ENCODE measurements at places on chromosomes 1 and 21.

DNA sequence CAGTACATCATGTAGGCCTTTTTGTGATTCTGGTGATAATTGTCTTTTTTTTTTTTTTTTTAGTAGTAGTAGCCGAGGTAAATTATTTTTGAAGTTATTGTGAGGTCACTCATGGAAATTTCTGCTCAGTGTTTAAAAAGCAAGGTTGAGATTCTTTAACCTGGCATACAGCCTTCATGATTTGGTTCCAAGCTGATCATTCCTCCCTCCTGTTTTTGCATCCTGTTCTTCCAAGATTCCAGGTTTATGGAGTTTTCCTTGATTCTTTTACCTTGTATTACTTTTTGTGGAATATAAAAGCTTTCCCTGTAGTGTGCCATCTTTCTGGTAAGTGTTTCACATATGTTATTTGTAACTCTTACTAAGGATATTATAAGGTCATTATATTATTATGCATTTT, 9.1 kb downstream of the ZFYVE9 start:
- no peak for DNase-seq

DNA sequence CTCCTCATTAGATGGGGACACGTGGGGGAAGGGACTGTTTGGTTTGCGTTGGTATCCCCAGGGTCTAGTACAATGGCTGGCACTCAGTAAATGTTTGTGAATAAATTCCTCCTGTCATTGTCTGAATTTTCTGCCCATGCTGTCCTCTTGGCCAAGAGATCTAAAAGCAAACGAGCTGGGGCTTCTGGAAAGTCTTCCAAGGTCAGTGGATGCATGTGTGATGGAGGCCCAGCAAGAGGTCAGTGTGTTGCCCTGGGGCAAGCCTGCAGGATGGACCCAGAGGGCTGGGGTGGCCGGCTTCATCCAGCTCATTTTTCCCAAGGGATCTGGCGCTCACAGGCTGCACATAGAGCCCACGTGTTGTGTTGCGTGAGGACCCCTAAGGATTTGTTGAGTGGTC, 30.0 kb upstream of the JUN start:
- DNase-seq = no peak

DNA sequence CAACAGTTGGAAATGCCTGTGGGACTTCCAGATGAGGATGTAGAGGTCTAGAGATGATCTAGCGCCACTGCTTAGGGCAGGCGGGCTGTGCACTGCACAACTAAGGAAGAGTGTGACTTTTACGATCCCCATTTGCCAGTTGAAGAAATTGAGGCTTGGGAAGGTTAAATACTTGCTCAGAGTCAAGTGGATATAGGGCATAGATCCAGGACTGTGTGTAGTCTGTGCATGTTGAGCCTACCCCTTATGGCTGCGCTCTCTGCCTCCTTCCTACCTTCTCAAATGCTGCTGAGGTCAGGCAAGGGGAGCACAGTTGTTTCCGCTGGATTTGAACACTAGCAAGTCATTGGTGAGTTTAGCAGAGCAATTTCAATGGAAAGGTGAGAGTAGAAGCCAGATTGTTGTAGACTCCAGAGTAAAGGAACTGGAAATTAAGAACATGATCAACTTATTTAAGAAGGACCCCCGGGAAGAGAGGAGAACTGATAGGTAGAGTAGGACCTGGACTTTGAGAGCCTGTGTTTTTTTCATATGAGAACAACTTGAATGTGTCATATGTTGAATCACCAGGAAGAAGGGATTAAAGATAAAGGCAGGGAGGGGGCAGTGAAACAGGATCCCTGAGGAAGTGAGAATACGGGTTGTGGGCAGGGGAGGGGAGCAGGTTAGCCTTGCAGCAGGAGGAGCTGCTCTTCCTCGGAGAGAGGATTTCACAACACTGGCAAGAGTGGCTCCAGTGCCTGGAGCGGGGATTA, 2.7 kb downstream of the CAPN2 start:
- peak; percentile 74 for DNase-seq

GRCh38 chr1:118934706-118935105, 53.4 kb downstream of the TBX15 start:
- no peak for DNase-seq

DNA sequence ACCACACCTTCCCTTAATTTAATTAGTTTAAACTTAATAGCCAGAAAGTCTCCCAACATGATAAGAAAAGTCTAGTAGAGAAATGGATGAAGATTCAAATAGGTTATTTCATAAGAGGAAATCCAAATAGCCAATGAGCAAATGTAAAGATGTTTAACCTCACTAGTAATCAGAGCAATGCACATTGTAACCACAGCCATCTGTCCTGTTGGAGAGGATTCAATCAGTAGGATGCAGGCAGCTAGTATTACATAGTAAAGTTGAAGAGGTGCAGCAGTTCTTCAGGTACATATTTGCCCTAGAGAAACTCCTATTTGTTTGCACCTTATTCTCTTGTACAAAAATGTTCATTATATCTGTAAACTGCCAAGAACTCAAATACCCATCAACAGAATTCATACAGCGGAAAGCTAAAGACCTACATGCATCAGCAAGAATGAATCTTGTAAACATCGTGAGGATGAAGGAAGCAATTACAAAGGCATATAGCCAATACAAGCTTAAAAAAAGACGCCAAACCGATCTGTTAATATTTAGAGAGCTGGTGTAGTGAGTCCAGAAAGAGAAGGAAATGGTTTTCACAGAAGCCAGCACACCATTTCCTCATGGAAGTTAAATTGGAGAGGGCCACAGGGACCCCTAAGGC, 27.9 kb downstream of the DIP2A start:
- DNase-seq = no peak
